Stimulated activated CD8-positive, alpha-beta memory T cell treated with anti-CD3 and anti-CD28 coated beads, Interleukin-12 subunit alpha, Interleukin-12 subunit beta, amount 100 ng/mL, for 4 hours (primary cell): ENCODE measurements at places on chromosomes 13 and 19.

DNA sequence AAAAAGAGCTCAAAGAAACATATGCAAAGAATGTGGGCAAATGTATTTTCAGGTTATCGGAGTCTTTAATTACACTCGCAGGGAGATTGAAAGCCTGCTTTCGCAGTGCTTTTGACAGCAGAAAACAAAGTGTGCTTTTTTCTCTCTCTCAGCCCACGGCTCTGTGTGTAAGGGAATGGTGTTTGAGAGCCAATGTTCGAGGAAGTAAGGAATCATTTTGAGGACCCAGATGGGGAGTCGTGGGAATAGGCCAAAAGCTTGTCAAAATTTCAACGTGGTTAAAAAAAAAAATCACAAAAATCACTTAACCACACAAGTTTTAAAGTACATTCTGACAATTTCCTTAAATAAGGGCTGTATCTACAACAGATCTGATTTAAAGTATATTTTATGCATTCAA lies 197.1 kb upstream of the IRS2 start:
- no peak for DNase-seq

GRCh38 chr19:35657904-35658700 lies 8.2 kb upstream of the UPK1A start:
- DNase-seq: no peak

GRCh38 chr19:40831502-40832430 lies 18.5 kb downstream of the CYP2A6 start:
- DNase-seq: no peak

DNA sequence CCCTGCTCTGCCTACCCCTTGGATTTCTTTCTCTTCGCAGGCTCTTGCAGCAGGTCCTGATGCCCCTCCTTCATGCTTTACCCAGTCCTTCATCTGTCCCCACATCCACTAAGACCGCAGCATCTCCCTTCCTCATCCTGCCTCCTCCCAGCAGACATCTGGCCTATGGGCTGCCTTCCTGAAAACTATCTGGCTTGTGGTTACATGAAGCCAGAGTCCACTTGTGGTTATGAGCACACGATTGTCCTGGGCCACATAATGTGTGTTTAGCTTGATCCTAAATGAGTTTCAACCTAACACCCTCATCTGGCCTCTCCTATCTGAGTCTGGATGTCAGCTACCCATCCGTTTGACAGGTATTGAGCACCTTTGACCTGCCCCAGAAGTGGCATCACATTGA lies 5.5 kb upstream of the ZNF175 start:
- DNase-seq: no peak

DNA sequence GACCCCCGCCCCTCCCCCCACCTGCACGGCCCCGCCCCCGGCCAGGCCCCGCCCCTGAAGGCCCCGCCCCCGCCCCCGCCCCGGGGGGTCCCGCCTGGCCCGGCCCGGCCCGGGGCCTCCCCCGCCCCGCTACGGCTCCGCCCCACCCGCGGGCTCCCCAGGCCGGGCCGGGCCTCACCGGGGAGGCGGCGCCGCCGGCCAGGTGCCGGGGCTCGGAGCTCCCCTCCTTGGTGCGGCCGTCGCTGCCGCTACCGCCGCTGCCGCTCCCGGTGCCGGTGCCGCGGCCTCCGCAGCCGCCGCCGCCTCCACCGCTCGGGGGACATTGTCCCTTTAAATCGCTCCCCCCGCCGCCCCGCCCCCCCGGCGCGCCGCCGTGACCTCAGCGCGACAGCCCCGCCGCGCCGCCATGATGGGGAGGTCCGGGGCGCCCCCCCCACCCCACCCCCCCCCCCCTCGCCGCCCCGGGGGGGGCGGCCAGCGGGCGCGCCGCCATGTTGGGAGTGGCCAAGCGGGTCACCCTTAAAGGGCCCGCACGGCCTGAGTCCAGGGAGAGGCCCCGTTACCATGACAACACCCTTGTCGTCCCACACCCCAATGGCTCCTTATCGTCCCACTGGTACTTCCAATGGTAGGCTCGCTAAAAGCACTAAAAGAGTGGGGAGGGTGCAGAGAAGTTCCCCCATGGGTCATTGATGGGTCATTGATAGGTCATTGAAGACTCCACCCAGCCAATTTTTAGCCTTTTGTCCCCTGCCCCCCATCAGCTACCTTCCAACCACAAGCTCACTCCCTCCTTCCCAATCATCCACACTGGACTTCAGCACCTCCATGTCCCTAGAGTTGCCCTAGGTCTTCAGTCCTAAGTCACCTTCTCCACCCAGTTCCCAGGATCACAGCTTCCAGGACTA lies at the start of gene WIZ:
Gene WIZ, minus strand, starts transcription at position 337 of the 908 bp plus-strand sequence. CDS start 1,649 bp downstream, outside the sequence.
- DNase-seq: peak; percentile 74

DNA sequence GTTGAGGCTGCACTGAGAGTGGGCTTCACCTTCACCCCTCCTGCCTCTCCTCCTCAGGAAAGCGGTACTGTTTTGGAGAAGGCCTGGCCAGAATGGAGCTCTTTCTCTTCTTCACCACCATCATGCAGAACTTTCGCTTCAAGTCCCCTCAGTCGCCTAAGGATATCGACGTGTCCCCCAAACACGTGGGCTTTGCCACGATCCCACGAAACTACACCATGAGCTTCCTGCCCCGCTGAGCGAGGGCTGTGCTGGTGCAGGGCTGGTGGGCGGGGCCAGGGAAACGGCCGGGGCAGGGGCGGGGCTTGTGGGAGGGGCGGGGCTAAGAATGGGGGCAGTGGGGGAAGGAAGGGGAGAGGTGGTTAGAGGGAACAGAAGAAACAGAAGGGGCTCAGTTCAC lies 7.5 kb downstream of the CYP2A13 start:
- no peak for DNase-seq

DNA sequence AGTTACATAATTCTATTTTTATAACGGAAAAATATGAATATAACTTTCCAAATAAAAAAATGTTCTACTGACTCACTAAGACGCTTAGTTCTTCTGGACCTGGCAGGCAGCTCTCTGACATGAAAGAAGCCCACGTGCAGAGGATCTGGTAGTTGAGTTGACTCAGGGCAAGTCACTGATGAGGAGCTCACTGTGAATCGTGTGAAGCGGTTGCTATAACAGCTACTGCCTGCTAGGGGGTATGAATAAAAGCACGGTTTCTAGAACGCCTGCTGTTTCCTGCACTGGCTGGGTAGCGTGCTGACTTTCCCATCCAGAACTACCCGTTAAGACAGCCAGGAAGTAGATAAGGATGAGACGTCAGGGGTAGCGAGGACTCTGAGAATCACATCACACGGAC lies 54.7 kb upstream of the WASF3 start:
- no peak for DNase-seq

DNA sequence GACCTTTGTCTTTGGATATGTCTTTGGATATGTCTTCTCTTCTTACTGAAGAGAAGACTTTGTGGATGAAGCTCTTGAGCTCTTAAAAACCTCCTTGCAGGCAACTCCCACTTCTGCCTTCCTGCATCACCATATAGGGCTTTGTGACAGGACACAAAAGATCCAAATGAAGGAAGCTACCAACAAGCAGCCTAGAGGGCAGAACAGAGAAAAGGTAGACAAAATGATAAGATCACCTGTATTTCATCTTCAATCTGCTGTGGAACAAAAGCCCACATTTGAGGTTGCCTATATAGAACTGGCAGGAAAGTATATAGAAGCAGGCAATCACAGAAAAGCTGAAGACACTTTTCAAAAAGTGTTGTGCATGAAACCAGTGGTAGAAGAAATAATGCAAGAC lies 42.5 kb downstream of the N4BP2L1 start:
- no peak for DNase-seq

DNA sequence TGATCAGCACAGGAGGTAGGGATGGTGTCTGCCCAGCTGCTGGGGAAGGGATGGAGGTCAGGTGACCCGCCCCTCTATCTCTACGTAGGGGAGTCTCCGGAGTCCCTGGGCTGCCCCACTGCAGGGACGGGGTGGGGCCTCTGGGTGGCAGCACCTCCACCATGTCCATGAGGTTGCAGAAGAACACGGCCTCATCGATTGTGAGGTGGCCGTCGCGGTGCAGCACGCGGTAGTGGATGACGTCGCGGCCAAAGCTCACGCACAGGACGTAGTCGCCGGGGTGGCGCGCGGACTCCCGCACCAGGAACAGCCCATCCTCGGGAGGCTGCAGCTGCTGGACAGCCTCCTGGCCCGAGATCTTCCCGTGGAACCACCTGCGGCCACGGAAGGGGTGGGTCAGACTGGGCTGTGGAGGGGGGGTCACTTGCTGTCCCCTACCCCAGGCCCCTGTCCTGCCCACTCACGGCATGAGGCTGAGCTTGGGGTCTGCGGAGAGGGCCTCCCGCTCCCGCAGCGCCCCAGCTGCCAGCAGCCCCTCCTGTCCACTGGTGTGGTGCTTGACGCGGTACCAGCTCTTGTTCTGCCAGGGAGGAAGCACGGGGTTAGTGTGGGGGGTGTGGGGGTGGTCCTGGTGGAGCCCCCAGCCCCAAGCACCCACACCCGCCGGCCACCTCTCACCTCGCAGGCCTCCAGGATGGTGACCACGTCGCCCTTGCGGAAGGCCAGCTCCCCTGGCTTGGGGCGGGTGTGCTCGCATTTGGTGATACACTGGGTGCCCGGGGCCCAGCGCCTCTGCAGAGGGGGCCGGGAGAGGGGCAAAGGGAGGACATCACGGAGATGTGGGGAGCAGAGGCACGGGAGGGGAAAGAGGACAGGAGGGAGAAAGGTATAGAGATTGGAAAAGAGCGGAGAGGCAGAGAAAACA lies 2.3 kb downstream of the MATK start:
- peak; percentile 24 for DNase-seq

DNA sequence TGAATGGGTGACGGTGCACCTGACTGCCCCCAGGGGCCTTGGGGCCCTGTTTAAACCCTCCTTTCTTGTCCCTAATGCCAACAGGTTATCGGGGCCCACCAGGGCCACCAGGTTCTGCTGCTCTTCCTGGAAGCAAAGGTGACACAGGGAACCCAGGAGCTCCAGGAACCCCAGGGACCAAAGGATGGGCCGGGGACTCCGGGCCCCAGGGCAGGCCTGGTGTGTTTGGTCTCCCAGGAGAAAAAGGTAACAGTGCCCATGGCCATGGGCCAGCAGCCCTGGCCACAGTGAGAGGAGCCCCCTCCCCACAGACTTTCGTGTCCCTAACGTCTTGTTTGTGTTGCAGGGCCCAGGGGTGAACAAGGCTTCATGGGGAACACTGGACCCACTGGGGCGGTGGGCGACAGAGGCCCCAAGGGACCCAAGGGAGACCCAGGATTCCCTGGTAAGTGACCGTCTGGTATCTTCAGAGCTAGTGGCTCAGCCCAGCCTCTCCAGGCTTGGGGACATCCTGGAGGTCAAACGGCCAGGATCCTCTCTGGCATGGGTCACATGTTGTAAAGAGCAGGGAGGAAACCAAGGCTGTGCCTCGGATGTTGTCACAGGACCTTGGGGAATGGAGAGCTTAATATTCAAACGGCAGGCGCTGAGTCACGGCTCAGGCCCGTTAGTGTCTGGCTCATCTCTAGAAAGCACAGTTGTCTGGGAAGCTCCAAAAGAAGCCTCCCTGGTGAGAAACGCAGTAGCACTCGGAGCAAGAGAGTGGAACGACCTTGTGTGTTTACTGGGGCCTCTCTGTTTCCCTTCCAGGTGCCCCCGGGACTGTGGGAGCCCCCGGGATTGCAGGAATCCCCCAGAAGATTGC lies 58.3 kb downstream of the RAB20 start:
- no peak for DNase-seq

DNA sequence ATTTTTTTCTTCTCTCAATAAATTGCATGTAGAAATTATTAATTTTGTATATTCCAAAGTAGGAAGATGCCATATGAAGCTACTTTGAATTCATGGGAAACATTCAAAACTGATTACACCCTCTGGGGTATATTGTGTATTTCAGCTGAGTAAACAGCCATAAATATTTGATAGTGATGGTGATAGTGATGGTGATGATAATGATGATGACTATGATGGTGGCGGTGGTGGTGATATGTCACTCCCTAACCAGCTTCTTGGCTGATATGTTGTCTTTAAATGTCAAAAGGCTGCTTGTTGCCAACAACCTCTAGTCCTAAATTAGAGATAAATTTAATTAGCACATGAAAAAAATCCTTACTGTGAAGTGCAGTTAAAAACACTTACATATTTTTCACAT lies 102.0 kb downstream of the LRCH1 start:
- no peak for DNase-seq

- DNase-seq: no peak
Measured at GRCh38 chr19:3482507-3483225, 575 bp downstream of the SMIM44 start.

DNA sequence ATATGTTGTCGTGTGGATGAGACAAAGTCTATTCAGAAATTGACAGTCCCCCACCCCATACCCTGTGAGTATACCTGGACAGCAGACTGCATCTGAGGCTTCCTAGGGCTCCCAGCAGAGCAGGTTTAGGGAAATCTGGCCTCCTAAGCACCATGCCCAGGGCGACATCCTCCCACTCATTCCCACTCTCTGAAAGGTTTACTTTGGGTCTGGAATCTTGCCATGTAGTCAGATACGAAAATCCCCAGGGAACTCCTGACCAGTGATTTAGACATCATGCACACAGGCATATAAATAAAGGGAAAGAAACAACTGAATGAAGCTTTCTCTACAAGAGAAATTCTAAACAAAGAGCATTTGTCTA lies 717 bp upstream of the NALCN start:
- DNase-seq: no peak

DNA sequence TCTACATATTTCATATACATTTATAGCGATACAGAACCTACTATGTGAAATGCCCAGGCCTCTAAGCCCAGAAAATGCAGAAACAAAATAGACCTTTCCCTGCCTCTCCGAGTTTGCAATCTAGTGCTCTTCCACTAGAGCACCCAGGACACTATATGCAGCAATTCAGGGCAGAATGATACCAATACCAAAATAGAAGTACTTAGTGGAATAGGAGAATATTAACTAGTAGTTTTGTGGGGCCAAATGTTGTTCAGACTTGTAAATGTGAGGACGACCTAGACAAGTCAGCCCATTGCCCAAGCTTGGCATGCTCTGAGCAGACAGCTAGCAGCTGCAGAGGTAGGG lies 35.8 kb upstream of the FLT1 start:
- DNase-seq: no peak

DNA sequence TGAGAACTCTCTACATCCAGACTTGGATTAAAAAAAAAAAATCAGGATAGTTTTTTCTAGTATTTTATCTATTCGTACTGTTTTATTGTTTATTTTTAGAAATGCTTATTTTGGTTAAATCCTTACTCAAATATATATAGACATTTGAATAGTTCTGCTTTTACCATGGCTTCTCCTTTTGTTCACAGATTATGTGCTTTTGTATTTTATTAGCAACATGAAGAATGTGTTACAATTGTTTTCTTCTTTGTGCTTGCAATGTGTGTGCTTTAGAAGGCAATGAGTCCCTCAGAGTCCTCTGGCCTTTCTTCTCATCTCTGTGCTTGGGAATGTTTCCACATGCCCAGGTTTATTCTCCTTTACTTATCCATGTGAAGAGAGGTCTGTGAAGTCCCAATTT lies 324.0 kb downstream of the KCNRG start:
- no peak for DNase-seq

DNA sequence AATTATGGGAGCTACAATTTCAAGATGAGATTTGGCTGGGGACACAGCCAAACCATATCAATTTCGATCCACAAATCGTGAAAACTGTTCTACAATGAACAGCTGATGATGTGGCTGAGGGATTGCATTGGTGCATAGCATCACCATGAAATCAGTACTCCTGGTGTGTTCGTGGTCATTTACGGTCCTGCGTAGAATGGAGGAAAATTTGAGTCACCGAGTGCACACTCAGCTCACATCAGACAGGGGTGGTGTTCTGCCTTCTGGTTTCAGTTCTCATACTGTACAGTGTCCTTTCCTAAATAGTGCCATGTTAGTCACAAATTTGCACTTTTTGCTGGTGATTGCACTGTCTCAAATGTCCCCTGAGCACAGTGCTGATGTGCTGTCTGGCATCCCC lies 39.2 kb downstream of the MYH14 start:
- DNase-seq: no peak

- no peak for DNase-seq
Measured at GRCh38 chr13:45393941-45394570, 24.1 kb downstream of the SLC25A30 start.
